ENCODE measurements at places on chromosomes 7 and 10. TPM values are rescaled to one million over a fixed set of nuclear protein-coding genes. Genes with fewer than 3 reads are reported as not detected.

ZDHHC16 gene
- 30.2 TPM for total RNA-seq

DNA sequence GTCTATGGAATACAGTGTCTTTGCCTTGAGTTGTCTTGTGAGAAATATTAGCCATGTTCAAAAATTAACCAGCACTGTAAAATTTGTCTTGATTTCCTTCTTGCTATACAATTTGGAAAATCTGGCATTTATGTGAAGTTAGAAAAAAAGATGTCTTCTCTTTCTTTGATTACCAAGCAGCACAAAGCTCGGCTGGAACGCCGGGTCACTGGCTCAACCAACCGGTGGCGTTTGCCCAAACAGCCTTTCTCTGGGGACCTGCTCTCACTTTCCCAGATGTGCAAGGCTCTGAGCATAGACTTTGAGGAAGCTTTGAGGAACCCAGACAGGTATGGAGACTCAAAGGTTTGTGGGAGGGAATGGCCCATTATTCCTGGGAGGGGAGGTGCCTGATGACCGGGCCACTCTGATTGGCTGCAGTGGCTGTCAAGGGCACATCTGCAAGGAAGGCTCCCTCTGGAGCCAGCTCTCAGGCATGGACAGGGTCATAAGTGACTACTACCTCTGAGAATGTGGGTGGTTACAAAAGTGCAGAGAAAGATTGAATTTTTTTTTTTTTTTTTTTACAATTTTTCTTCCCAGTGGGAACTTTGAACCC, 5.6 kb downstream of the BTBD16 start:
- no peaks in the 10 kb centered on the region for H3K36me3 ChIP-seq
- no peak overlapping the region for H3K4me3 ChIP-seq
- peak; percentile 54 for DNase-seq

DNA sequence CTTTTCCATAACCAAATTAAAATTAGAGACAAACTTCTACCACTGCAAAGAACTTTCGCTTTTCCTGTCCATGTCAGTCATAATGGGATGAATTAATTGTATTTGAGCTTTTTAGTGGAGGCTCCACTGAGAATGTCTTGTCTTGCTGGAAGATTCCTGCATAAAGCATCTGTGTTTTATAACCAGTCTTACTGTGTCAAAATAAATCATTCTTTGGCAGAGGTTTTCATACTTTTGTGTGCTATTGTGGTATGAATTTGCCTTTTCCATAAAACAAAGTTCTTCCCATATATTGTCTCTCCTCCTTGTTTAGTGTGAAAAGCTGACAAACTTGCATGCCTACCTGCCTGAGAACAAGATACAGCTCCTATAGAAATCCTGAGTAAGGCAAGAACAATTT, 124.8 kb upstream of the CCDC6 start:
- H3K36me3 ChIP-seq: no peaks in the 10 kb centered on the region
- no peak overlapping the region for H3K27ac ChIP-seq
- H3K4me3 ChIP-seq: no peak overlapping the region
- no peaks in the 10 kb centered on the region for H3K4me1 ChIP-seq
- DNase-seq: no peak
- no peaks in the 10 kb centered on the region for H3K27me3 ChIP-seq

- H3K4me1 ChIP-seq: no peaks in the 10 kb centered on the region
- H3K27me3 ChIP-seq: no peaks in the 10 kb centered on the region
- DNase-seq: no peak
- peaks cover 32% of the 10 kb centered on the region for H3K36me3 ChIP-seq
These were observed 17.9 kb downstream of the SMNDC1 start for GRCh38 chr10:110286841-110287240.

GRCh38 chr10:31932838-31933237, 4.2 kb upstream of the ARHGAP12 start:
- DNase-seq: no peak
- peaks cover 42% of the 10 kb centered on the region for H3K4me1 ChIP-seq
- H3K36me3 ChIP-seq: no peaks in the 10 kb centered on the region
- H3K4me3 ChIP-seq: no peak overlapping the region

LRMDA gene
- total RNA-seq: 22.0 TPM

NUDCD3 gene
- total RNA-seq: 49.9 TPM

- H3K36me3 ChIP-seq: no peaks in the 10 kb centered on the region
- H3K4me3 ChIP-seq: no peak overlapping the region
- H3K27ac ChIP-seq: no peak overlapping the region
- no peak for DNase-seq
These were observed 243.8 kb downstream of the MTERF1 start for GRCh38 chr7:91636728-91637127.

ANKRD61 gene
- total RNA-seq: not detected

DNA sequence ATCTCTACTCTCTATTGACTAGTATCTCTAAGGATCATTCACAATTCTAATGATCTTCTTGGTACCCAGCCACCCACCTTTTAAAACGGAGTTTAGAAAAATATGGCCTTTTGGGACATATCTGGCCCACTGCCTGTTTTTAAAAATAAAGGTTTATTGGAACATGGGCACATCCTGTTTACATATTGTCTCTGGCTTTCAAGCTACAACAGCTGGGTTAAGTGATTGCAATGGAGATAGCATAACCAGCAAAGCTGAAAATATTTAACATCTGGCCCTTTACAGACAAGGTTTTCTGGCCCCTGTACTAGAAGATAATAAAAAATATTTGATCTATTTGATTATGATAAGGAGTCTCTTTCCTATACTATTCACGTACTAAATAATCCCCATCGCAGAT, 232.4 kb upstream of the RHOBTB1 start:
- DNase-seq: no peak
- no peak overlapping the region for H3K27ac ChIP-seq
- peaks cover 24% of the 10 kb centered on the region for H3K4me1 ChIP-seq
- H3K27me3 ChIP-seq: 0 out of 2 replicates have a peak, but pooled peaks cover 1% of the 10 kb centered on the region
- no peaks in the 10 kb centered on the region for H3K36me3 ChIP-seq

- H3K4me3 ChIP-seq: no peak overlapping the region
- no peaks in the 10 kb centered on the region for H3K4me1 ChIP-seq
- H3K36me3 ChIP-seq: no peaks in the 10 kb centered on the region
- no peak overlapping the region for H3K27ac ChIP-seq
- H3K27me3 ChIP-seq: peaks cover 18% of the 10 kb centered on the region
These were observed 45.5 kb downstream of the NRAP start for GRCh38 chr10:113618338-113618737.

DNA sequence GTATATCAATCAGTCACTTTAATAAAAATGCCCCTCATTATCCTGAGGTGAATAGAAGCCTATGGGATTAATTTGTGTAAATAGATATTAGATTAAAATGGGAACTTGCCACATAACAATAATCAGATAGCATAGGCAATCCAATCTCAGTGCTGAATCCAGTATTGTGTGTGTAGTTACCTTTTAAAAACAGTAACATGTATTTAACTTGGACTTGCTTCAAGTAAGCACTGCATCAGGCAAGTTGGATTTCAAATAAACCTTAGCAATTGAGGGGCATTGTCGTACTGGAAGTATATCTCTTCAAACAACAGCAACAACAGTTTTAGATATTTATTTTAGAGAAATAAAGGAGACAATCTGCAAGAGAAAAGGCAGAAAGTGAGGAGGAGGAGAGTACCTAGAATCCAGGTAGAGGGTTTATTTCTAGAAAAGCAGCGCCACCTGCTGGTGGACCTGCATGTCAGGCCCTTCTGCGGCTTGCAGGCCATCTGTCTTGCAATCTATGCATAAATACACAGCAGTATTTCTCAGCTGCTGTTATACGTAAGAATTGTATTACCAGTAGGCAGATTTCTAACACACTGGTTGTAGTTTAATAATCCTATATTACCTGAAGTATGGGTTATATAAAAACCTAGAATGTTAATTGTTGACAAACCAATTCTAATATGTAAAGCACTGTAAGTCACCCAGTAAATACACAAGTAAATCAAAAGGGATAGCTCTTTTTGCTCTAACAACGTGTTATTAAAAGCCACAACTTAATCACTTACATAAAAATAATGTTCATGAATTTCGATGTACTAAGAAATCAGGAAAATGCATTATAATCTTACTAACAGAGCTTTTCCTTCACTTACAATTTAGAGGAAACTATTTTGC, 652.8 kb downstream of the KCNMA1 start:
- peak; percentile 49 for DNase-seq
- H3K4me1 ChIP-seq: no peaks in the 10 kb centered on the region
- H3K27ac ChIP-seq: no peak overlapping the region
- no peaks in the 10 kb centered on the region for H3K36me3 ChIP-seq

- H3K27me3 ChIP-seq: no peaks in the 10 kb centered on the region
- H3K27ac ChIP-seq: no peak overlapping the region
- DNase-seq: no peak
- no peaks in the 10 kb centered on the region for H3K36me3 ChIP-seq
- no peak overlapping the region for H3K4me3 ChIP-seq
- H3K4me1 ChIP-seq: no peaks in the 10 kb centered on the region
These were observed 396.8 kb downstream of the KCNMA1 start for GRCh38 chr10:77240706-77241349.

CC2D2B gene
- total RNA-seq: 0.20 TPM

PPRC1 gene
- 19.0 TPM for total RNA-seq

GRCh38 chr10:68284062-68285001, 47.5 kb upstream of the HNRNPH3 start:
- H3K36me3 ChIP-seq: no peaks in the 10 kb centered on the region
- no peak overlapping the region for H3K27ac ChIP-seq
- no peaks in the 10 kb centered on the region for H3K4me1 ChIP-seq
- no peak for DNase-seq
- H3K4me3 ChIP-seq: no peak overlapping the region
- H3K27me3 ChIP-seq: no peaks in the 10 kb centered on the region

DNA sequence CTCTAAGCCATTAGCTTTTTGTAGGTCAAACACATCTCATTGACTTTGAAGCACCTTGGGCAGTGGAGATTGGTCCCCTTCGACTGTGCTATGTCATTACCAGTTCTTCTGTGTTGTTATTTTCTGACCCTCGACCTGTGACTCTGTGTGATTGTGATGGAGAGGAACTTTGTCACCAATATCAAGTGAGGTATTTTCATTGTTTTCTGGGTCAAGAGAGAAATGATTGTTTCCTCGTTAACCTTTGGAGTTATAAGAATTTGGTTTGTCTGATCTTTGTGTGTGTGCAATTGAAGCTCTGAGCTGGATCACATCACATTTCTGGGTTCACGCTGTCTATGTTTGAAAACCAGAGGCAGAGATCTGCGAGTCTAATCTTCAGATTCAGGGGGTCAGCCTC, 432.2 kb upstream of the KLF6 start:
- no peak overlapping the region for H3K27ac ChIP-seq
- DNase-seq: no peak

DNA sequence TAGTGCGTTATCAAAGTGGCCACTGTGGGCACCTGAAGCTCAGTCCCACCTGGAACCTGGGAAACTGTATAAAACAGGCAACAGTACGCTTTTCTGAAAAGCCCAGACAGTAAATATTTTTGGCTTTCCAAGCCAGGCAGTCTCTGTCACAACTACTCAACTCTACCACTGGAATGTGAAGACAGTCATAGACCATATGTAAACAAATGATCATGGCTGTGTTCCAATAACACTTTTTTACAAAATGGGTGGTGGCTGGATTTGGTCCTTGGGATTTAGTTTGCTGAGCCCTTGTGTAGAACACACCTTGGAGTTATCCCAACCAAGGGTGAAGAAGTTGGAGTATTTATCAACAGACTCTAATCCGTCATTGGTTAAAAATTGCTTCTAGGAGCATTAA, 259.9 kb downstream of the SKIDA1 start:
- no peak overlapping the region for H3K27ac ChIP-seq
- H3K36me3 ChIP-seq: no peaks in the 10 kb centered on the region
- no peaks in the 10 kb centered on the region for H3K4me1 ChIP-seq
- 0 out of 3 replicates have a peak, but pooled peaks cover 13% of the 10 kb centered on the region for H3K27me3 ChIP-seq

SCIN gene
- not detected for total RNA-seq

- no peaks in the 10 kb centered on the region for H3K4me1 ChIP-seq
- no peak overlapping the region for H3K27ac ChIP-seq
- DNase-seq: no peak
- no peaks in the 10 kb centered on the region for H3K27me3 ChIP-seq
- H3K36me3 ChIP-seq: no peaks in the 10 kb centered on the region
These were observed 30.1 kb upstream of the PRTFDC1 start for GRCh38 chr10:24982319-24983112.

- H3K27ac ChIP-seq: no peak overlapping the region
- H3K4me3 ChIP-seq: no peak overlapping the region
- no peaks in the 10 kb centered on the region for H3K4me1 ChIP-seq
- no peaks in the 10 kb centered on the region for H3K36me3 ChIP-seq
These were observed 74.0 kb downstream of the ADCY1 start for GRCh38 chr7:45647967-45648670.

GRCh38 chr10:4888236-4888635, 62.2 kb downstream of the AKR1E2 start:
- no peaks in the 10 kb centered on the region for H3K36me3 ChIP-seq
- peaks cover 28% of the 10 kb centered on the region for H3K4me1 ChIP-seq
- H3K27me3 ChIP-seq: no peaks in the 10 kb centered on the region
- DNase-seq: no peak

DNA sequence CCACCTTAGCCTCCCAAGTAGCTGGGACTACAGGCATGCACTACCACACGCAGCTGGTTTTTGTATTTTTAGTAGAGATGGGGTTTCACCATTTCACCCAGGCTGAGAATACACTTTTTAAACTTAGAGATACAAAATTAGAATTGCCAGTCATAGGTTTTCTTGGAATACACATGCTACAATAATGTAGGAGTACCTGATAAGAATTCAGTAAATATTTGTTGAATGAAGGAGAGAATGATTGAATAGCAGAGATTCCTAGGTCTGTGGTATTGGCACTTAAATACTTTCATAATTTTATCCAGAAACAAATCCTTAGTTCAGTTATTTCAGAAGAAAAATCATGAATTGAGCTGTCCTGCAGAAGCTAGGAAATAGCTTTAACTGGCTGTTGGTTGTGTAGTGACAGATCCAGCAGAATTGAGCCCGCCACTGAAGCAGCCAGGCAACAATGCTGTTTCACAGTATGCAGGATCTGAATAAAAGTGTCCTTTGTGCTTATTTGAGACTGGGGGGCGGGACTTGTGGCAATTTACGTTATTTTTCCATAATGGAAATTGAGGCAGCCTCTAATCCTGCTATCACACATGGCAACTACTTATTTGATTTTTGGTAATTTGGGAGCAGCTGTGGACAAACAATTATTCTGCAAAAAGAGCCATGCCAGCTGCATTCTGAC, 31.5 kb downstream of the NRF1 start:
- no peak overlapping the region for H3K27ac ChIP-seq
- no peak for DNase-seq
- no peaks in the 10 kb centered on the region for H3K36me3 ChIP-seq
- H3K4me3 ChIP-seq: no peak overlapping the region
- H3K4me1 ChIP-seq: no peaks in the 10 kb centered on the region
- no peaks in the 10 kb centered on the region for H3K27me3 ChIP-seq

DNA sequence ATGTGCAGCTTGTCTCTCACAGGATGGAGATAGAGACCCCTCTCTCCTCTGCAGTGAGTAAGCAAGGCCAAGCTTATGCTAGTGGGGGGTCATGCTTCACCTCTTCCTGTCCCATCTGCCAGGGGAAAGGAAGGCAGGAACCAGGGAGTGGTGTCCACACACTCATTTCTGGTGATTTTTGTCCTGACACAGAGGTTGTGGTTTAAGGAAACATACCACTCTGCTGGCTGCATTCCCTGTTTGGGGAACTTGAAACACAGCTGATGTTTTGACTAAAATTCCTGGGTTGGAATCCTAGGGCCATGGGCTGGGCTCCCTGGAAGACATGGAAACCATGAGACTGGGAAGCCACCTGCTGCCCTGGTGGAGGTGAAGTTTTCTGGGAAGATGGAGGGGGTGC, 21.4 kb downstream of the C10orf120 start:
- H3K36me3 ChIP-seq: no peaks in the 10 kb centered on the region
- peaks cover 1% of the 10 kb centered on the region for H3K27me3 ChIP-seq
- H3K4me3 ChIP-seq: no peak overlapping the region
- no peak for DNase-seq

GRCh38 chr7:46133751-46134150, 212.7 kb upstream of the IGFBP3 start:
- DNase-seq: no peak
- no peak overlapping the region for H3K4me3 ChIP-seq
- no peaks in the 10 kb centered on the region for H3K27me3 ChIP-seq
- no peak overlapping the region for H3K27ac ChIP-seq

Measured in HepG2 (cell line).